ENCODE measurements at places on chromosomes 1 and 21.

GRCh38 chr1:94332516-94332915, 85.7 kb upstream of the ABCD3 start:
- DNase-seq, result no peak

- DNase-seq, result no peak
Observed at GRCh38 chr1:37628026-37628556, 6.6 kb downstream of the RSPO1 start.

DNA sequence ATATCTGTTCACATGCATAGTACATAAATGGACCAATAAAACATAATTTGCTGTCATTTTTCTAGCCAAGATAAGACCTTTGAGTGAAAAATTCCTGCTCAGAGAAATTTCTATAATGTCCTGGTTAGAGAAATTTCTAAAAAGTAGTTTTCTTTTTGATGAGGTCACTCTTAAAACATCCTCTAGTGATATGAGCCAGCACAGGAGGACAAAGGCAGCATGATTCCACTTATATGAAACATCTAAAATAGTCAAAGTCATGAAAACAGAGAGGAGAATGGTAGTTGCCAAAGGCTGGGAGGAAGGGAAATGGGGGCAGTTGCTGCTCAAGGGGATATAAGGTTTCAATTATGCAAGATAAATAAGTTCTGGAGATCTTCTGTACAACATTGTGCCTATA, 239.4 kb downstream of the BACH1 start:
- no peak for DNase-seq

GRCh38 chr1:17011439-17012307, at the start of gene ATP13A2:
TSS of gene ATP13A2 (minus strand) at chr1:17011928. CDS start at chr1:17011738, 190 bp downstream.
- DNase-seq, result peak; percentile 67

DNA sequence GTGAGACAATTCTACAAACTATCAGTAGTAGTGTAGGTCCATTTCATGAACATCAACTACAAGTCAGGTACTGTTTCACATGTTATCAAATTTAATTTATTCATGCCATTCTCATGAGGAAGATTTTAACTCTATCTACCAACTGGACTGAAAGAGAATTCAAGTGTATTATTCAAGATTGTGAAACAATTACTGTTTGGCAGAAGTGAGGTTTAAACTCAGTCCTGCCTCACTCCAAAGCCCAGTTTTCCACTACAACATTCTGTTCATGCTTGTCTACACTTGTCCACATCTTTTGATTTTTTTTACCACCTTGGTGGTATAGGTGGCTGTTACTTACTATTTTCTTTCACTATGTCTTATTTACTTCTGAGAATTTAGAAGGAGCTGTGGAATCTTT, 272.9 kb downstream of the TGFB2 start:
- DNase-seq, result no peak

DNA sequence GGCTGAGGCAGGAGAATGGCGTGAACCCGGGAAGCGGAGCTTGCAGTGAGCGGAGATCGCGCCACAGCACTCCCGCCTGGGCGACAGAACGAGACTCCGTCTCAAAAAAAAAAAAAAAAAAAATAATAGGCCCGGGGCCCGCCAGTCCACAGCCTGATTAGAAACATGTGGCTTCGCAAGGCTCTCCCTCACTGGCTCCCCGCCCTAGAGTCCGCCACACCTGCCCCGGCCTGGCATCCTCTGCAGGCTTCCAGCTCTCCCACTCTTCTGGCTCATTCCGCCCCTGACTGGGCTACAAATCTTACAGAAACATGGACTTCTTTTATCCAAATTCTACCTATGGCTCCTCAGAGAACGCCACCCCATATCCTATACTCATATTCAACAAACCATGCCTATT, 32.4 kb downstream of the PGBD5 start:
- no peak for DNase-seq

Data from stimulated activated CD4-positive, alpha-beta T cell treated with anti-CD3 and anti-CD28 coated beads, Interleukin-1b, Interleukin-23, amount 100 ng/mL, for 1 hour (primary cell).